ENCODE measurements at places on chromosomes 3 and 15.

DNA sequence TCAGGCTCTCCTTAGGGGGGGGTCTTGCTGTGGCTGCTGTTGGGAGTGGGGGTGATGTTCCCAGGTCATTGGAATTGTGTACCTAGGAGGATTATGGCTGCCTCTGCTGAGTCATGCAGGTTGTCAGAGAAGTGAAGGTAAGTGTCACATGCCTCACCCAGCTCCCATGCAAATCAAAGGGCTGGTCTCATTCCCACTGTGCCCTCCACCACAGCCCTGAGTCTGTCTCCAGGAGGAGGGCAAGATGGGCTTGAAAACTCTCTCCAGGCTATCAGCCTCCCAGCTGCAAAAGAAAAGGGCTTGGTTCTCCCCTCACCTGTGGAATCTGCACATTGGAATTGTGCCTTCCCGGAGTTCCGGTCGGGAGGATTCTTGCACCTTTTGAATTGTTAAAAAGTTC lies 580.5 kb downstream of the NSUN3 start:
- DNase-seq, result no peak

DNA sequence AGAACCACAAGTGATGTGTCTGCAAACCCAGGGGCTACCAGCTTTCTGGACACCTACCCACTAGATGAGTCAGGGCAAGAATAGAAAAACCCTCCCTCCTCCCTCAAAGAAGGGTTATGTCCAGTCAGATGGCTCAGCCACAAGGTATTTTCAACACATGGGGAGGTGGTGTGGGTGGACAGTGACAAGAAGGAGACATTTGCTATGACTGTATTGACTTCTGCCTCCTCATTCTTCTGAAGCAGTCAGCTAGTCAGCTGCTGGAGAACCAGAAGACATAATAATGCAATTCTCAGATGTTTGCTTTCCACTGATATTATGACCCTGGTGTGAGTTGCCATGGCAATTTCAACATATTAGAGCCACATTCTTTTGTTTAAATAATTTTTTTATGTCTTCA lies 66.7 kb upstream of the GOLGA8B start:
- DNase-seq, result peak; percentile 69

DNA sequence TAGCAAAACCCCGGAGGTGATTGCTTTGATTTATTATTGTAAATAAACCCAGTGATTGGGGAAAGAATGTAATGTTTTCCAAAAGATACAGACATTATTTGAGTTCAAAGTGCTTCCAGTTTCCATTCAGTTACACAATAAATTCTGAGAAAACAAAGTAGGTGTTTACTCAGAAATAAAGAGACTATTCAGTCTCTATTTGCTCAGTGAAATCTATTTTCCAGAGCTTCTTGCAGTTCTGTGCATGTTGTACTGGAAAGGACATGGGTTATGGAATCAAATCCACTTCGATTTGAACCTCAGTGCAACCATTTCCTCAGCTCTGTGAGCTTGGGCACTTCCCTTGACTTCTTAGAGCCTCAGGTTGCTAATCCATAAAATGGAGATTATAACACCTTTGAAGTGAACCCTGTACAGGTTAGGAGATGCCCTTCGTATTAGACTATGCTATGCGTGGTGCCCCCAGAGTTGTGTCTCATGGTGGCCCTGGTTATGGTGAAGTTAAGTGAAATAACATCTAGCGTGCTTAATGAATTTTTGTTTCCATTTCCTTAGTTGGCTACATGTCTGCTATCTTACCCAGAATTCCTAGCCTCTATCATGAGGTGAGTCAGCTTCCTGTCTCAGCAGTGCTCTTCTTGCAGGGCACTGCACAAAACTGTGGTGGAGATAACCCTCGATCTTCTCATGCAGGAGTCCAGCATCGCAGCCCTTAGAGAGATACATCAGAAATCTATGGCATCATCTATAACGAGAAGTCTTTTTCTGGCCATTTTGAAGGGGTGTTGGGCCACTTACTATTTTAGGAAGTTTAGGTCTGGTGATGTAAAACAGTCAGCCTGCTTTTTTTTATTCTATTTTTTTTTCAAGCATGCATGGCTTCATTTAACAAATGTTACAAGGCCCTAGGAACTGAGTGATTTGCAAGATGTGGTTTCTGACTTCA lies 97.7 kb downstream of the RPL39L start:
- no peak for DNase-seq

DNA sequence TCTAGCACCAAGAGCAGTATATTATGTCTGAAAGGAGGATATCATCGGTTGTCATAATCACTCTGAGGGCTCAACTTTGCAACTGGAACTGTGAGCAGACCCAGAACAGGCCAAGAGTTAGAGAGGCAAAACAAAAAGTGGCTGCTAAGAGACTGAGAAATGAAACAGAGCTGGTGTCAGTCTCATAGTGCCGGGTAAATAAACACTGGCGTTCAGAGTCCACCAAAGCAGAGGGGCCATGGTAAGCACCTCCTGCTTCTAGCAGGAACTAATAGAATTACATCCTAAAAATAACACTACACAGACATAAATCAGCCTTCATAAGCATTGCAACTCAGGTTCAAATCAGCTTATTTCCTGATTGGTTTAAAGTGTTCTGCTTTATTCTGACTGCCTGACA lies 10.3 kb upstream of the IL12A start:
- no peak for DNase-seq

DNA sequence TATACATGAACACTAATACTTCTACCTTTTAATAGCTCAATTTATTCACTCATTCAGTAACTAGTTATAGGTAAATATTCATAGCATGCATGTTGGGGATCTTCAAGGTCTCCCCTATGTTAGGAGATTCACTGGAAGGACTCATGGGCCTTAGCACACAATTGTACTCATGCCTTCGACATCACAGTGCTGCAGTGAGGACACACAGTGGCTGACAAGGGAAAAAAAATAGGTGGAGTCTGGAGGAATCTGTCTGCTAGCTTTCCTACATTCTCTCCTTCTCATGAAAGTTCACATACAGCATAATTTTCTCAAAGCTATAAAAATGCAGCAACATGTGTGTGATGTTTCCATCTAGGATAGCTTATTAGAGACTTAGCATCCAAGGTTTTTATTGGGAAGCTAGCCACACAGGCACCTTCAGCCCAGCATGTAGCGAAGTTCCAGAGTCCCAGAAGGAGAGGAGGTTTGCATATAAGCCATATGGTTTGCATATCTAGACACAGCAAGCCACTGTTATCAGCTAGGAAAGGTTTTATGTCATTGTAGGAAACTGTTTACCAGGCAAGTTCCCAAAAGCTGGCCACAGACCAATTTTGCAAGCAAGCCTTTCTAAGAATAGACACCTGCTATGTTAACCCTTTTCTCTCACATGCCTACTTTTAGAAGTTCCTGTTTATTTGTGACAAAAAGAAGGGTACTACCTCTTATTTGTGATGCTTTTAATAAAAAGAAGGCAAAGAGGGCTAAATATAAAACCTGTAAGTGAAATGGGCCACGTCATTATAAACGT lies 46.4 kb downstream of the MORC1 start:
- no peak for DNase-seq

DNA sequence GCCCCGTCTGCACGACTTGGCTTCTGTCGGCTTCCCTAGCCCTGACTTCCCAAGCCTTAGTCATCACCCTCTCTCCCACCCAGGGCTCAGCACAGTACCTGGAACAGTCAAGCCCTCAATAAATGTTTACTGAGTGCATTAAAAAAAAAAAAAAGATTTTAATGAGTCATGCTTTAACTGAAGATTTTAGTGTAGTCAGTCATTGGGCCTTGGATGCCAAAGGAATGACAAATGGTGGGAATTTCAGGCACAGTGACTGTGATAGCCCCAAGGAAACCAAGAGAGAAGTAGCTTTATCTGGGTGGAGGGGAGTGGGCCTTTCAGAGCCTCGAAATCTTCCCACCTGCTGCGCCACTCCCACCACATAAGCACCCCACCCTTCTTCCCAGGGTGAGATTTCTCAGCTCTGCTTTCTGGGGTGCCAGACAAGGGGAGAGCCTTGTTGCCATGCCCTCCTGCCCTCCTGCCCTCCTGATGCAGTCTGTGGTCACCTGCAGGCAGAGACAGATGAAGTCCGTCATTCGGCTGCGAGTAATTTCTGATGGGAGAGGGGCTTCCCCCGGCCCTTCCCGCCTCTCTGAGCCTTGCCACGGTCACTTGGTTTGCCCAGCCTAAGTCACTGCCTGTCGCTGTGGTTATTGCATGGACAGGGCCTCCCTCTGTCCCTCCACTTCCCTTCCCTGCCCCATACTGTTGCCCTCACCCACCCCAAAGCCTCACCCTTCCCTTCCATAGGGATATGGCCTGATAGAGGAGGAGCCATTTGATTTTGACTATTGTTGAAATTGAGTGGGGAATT lies 41.8 kb downstream of the SMAD3 start:
- DNase-seq, result no peak

DNA sequence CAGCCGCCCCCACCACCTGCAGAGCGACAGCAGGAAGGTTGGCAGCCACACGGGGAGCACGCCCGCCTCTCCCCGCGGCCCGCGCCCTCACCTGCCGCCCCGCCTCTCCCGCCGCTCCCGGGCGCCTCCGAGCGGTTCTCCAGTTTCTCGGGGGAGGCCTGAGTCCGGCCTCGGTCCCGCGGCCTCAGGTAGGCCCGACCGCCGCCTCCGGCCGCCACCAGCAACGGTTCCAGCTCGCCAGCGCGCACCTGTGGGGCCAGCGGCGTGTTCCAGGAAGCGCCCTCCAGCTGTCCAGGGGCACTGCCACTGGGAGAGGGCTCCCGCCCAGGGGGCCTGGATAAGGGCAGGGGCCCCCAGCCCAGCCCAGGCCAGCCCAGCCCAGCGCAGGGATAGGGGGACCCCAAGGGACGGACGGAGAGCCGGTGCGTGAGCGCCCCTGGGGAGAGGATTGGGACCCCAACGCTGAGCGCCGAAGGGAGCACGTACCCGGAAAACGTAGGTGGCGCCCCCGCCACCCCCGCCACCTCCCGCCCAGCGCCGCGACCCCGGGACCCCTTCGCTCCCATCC lies 2.2 kb downstream of the LTK start:
- no peak for DNase-seq

DNA sequence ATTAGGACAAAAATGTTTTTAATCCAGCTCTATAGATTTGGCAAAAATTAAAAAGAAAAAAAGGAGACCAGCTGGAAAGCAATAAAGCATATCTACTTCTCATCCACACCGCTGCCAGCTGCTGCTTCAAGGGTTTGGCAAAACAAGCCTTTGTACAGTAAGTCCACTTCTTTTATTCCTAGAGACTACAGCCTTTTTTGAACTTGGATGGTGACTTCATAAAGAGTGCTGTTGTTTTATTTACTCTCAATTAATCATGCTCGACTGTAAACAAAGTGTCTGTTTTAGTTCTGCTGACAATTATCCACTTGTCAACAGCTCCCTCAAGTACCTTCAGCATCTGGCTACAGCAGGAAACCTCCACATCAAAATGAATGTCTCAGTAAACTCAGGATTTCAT lies 12.3 kb upstream of the FOXB1 start:
- DNase-seq, result no peak

- DNase-seq, result peak; percentile 68
Observed at GRCh38 chr3:53287131-53287629, 31.4 kb upstream of the TKT start.

DNA sequence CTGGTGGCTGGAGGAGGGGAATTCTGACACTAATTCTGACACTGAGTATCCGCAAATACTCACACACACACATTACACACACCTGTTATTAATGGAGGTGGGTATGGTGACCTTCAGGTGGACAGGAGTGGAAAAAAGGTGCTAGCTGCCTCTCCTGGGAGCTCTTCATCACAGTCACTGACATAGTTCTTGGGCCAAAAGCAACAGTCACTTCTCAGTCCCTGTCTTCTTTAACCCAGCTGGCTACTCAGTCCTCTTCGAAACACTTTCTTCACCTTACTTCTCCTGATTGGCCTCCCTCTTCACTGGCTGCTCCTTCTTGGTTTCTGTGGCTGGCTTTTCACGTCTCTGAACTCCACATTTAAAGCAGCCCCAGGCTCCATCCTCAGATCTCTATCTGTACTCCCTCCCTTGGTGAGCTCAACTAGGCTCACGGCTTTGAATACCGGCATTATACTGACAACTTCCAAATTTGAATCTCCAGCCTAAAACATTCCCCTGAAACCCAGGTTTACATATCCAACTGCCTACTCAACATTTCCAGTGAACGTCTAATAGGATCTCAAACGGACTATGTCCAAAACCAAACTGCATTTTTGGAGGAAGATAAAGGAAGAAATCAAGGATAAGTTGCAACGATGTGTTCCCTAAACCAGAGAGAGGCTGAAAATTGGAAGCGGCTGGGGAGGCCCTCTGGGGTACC lies 53.2 kb upstream of the HEG1 start:
- DNase-seq, result no peak

- no peak for DNase-seq
Observed at GRCh38 chr3:42556089-42556632, 25.6 kb downstream of the SEC22C start.

- DNase-seq, result no peak
Observed at GRCh38 chr3:147420353-147421183, 11.4 kb downstream of the ZIC1 start.

DNA sequence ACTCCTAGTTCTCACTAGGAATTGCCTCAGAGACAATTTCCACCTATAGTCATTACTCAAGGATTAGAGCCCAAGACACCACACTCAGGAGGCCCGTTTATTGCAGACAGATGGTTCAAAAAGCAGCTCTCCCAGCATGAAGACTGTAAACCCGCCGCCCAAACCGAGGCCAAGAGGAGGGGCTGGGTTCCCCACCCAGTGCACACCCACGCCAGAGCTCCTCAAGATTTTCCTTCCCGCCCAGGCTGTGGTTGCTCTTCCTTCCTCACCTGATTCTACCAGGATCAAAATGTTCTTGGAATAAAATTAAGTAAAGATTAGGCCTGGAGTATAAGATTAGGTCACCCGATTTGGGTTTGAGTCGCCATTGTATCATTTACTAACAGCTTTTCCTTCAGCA lies 364.4 kb downstream of the MECOM start:
- DNase-seq, result no peak

- no peak for DNase-seq
Observed at GRCh38 chr3:45907769-45908705, 21.7 kb downstream of the CCR9 start.

DNA sequence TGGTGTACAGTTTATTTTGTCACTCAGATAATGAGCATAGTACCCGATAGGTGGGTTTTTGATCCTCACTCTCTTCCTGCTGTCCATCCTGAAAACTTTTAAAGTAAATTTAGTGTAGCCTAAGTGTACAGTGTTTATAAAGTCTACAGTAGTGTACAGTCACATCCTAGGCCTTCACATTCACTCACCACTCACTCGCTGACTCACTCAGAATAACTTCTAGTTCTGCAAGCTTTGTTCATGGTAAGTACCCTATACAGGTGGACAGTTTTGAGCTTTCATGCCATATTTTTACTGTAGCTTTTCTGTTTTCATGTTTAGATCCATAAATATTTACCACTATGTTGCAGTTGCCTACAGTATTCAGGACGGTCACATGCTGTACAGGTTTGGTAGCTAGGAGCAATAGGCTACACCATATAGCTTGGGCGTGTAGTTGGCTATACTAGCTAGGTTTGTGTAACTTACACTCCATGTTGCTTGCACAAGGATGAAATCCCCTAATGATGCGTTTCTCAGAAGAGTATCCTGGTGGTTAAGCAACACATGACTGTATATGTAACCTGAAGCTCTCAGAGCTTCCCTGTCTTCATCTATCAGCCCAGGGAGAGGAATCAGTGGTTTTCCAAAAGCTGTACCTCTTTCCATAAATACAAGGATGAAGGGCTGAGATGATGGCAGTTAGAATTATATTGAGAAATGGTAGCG lies 87.6 kb upstream of the SLC25A26 start:
- DNase-seq, result no peak

- DNase-seq, result peak; percentile 36
Observed at GRCh38 chr3:139679220-139679775, 1.5 kb upstream of the NMNAT3 start.

GRCh38 chr15:71686221-71687050 lies 123.9 kb upstream of the NR2E3 start:
- no peak for DNase-seq

- no peak for DNase-seq
Observed at GRCh38 chr3:40196966-40197365, 112.5 kb upstream of the EIF1B start.
